ENCODE measurements at places on chromosomes 5 and 9.

DNA sequence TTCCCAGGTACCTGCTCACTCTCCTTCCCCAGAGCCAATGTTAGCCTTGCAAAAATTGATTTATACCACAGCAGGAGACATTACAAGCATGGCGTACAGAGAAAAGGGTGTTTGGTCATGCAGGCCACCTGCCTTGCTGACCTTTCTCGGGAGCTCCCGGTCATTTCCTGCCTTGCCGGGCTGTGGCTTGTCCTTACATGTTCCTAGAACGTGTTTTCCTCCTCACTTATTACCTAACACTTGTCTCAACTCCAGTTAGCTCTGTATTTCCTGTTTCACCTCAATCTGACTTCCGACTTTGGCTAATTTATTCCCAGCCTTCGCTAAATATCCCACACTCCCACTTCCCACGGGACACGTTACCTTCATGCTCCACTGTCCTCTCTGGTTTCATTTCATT, 282.5 kb downstream of the ICE1 start:
- no peak for DNase-seq

DNA sequence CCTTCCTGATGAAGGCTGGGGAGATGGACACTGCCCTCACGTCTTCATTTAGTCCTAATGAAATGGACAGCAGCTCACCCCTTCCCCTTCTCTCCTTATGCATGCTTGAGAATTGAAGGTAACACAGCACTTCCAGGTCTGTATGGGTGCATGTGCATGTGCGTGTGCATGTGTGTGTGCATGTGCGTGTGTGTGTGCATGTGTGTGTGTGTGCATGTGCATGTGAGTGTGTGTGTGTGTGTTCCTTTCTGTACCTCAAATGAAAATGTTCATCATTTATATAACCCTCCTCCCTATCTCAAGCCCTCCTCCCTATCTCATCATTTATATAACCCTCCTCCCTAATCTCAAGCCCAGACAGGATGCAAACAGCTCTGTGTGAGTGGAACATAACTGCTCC, 444.8 kb downstream of the MAT2B start:
- DNase-seq, result no peak

- DNase-seq, result no peak
These were observed 297.1 kb upstream of the C9orf72 start for GRCh38 chr9:27870404-27870803.

GRCh38 chr5:154850255-154851062, at the start of gene FAXDC2:
FAXDC2 (minus strand) TSS chr5:154850603; CDS start chr5:154838178, 12,425 bp downstream.
- DNase-seq, result peak; percentile 77

DNA sequence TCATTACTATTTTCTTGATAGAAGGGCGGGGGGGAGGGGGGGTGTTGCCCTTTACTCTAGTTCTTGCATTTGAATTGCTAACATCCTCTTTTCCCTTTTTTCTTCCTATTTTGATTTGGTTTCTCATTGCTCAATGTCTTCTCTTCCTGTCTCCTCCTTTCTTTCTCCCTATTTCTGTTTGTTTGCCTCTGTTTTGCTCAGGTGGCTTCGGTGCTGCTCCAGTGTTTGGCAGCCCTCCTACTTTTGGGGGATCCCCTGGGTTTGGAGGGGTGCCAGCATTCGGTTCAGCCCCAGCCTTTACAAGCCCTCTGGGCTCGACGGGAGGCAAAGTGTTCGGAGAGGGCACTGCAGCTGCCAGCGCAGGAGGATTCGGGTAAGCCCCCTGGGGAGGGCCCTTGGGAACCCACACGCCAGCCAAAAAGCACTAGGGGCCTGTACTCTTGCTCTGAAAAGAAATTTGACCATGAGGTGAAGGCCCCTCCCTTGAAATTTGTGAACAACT, 48.3 kb downstream of the FAM78A start:
- no peak for DNase-seq

GRCh38 chr9:69760278-69760610, 433 bp upstream of the PTAR1 start:
- no peak for DNase-seq

DNA sequence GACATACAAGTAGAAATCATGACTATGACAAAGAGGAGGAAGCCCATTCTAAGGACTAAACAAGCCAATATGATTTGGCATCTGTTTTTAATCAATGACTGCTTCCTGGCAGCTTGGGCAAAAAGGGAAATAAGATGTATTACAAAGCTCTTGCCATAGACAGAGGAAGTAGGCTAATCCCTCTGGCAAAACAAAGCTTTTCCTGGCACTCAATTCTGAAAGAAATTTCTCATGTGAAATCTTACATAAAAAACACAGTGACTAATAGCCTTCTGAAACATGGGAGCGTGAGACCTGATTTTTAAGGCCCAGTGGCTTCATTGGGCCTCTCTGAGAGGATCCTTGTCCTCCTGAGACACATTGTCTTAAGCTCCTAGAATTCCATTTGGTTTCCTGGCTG, 93.6 kb downstream of the COL23A1 start:
- DNase-seq, result no peak

DNA sequence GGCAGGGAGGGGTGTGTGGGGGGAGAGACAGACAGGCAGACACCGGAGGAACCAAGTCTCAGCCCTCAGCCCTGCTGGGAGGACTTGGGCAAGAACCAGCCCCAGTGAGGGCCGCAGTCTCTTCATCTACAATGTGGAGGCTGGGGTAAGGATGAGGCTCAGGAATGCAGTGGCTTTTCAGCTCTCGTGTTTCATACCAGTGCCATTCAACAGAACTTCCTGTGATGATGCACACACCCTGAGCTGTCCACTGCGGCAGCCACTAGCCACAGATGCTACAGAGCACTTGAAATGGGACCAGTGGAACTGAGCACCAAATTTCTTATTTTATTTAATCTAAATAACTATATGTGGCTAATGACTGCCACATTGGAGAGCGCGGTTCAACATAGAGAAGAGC, 10.7 kb downstream of the CAMK2A start:
- peak; percentile 88 for DNase-seq

DNA sequence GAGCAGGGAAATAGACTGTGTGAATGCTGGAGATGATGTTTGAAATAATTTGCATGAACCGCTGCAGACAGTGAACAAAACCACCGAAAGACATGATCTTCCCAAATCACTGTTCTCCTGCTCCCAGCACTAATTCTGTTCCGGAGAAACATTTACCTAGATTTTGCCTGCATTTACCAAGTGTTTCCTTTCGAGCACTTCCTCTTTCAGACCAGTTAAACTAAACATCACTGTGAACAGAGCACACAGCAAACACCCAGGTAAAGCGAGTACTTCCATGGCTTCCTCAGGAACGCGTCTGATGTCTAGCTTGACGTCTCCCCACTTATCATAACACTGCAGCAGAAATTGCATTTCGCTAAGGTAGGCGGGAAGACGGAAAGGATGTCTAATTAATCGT, 45.1 kb upstream of the PTCH1 start:
- DNase-seq, result no peak

GRCh38 chr9:76926324-76926741, 20.4 kb upstream of the PRUNE2 start:
- peak; percentile 80 for DNase-seq

DNA sequence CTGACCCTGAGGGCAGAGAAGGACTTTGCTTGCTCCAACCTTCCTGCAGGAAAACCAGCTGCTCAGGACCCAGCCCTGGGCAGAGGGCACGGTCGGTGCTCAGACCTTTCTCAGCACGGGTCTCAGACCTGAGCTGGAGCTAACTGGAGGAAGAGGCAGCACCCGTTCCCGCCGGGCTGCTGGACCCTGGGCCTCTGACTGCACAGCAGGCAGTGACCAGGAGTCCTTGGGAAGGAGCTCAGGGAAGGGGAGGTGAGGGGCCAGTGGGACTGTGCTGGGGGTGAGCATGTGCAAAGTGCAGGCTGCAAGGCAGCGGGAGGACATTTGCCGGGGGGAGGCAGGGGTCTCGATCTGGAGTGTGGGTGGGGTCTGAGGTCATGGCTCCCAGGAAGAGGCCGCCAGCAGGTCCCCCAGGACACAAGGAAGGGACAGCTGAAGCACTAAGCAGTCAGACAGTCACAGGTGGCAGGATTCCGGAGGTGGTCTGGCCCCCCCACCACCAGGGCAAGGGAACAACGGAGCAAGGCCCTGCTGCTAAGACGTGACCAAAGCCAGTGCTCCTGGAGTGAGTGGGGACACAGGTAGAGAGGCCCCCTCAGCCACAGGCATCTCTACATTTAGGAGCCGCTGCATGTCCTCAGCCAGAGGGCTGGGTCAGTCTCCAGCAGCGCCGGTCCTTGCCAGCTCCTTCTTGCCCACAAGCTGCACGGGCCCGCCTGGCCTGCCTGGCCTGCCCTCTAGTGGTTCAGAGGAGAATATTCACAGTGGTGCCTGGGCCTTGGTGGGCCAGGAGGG, 4.8 kb upstream of the DPM2 start:
- DNase-seq, result peak; percentile 45

- no peak for DNase-seq
These were observed 28.7 kb downstream of the STRBP start for GRCh38 chr9:123239726-123240125.

DNA sequence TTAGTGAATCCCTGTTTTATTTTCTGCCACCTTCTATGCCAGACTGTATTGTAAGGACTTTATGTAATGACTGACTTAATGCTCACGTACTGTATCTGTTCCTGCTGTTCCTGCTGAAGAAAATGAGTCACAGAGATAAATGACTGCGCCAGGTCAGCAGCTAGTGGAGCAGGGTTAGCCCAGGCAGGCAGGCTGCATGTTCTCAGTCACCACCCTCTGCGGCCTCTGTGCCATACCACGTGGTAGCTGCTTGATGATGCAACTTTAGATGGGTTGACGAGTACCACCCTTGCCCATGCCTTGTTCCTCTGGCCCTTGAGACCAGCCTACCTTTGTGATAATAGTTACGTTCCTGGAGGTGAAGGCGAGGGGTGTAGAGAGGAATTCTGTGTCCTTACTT, 161.9 kb downstream of the TRIO start:
- DNase-seq, result peak; percentile 76

GRCh38 chr5:123344816-123345426, 78.3 kb downstream of the CEP120 start:
- DNase-seq, result peak; percentile 40

DNA sequence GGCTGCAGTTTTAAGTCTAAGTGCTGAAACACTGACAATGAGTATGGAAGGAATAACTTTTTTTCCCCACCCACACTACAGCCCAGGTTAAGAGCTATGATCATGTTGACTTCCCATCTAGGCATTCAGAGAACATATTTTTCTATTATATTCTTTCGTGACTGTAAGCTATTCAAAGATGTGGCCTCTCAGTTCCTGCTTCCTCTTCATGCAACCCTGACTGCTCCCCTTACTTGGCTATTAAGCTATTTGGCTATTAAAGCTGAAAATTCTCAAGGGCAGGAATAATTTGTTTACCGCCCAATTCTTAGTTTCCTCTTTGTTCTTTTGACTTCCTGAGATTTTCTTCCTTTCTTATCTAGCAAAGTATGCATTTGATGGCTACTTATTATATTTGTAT, 18.6 kb upstream of the ALDH1A1 start:
- DNase-seq, result no peak

- no peak for DNase-seq
These were observed 38.7 kb upstream of the UBAP2 start for GRCh38 chr9:34087370-34087769.

GRCh38 chr9:137295849-137296669, 6.0 kb downstream of the NRARP start:
- no peak for DNase-seq

DNA sequence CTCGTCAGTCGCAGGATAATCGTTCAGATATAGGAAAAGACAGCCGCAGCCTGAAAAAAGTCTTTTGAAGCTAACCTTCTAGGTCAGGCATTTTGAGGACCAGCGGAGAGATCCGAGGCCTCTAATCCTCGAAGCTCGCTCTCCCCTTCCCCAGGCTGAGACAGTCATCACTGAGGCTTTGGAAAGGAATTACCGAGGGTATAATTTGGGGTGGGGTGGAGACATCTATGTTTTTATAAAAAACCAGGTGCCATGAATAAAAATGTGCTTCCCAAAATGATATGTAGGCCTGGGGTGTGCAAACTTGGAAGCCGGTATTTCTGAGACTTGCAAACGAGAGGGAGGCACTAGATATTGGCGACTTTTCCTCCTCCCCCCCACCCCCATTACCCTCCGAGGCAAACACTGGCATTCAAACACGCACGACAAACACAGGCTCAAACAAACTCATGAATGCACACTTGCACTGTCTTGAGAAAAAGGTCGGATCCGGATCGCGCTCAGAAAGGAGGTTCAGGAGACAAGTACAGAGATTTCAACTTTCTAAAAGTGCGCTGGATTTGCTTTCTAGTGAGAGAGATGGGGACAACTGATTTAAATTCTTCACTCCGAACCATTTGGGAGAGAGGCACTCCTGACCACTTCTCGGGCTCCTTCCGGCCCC, 935 bp upstream of the MSX2 start:
- no peak for DNase-seq

- DNase-seq, result no peak
These were observed 27.2 kb downstream of the RUSC2 start for GRCh38 chr9:35517131-35517530.

- no peak for DNase-seq
These were observed 40.8 kb upstream of the ARRDC3 start for GRCh38 chr5:91423871-91424270.

DNA sequence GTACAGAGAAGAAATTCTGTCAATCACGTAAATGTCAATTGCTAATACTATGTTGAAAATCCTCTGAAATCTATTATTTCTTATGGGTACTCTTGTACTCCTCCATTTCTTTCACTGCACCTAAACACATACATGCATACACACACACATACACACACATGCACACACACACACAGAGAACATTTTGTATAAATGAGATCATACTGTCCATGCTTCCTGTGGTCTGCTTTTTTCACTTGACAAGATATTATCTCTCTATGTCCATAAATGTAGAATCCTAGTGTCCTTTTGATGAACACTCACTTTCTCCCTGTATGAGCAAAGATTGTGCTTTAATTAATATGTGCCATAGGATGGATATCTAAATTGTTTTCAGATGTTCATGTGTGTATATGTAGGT, 32.7 kb upstream of the TLR4 start:
- peak; percentile 38 for DNase-seq

GRCh38 chr5:148176480-148176879, 8.1 kb downstream of the SPINK14 start:
- no peak for DNase-seq

GRCh38 chr9:92180669-92181181, 65.5 kb upstream of the SPTLC1 start:
- DNase-seq, result peak; percentile 88

GRCh38 chr5:122067390-122067789, 10.7 kb downstream of the LOX start:
- no peak for DNase-seq

DNA sequence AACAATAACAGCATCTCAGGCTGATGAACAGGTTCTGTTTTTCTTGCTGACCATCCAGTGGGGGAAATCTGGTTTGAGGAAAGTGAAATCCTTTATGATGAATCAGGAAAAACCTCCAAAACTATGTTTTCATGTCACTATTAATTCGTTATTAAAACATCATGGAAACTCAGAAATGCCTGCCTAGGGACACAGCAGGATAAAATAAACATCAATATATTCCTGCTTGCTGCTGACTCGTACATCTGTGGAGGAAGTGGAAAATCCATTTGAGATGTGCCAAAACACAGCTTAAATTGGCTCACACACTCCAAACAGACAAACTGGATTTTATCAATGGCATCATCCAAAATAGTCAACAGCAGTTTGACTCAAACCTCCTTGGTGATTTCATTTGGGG, 53.0 kb downstream of the TEK start:
- DNase-seq, result peak; percentile 42

Measured in HFFc6 (cell line).